ENCODE measurements at places on chromosomes 12 and 14. TPM values are rescaled to one million over a fixed set of nuclear protein-coding genes. Genes with fewer than 3 reads are reported as not detected.

Gene MEG3
- total RNA-seq, result 7.4 TPM

Gene LTBR
- 98.6 TPM for total RNA-seq

Gene KRT82
- not detected for total RNA-seq

Gene PPFIA2
- 0.04 TPM for total RNA-seq

Gene GALC
- total RNA-seq, result 23.2 TPM

Gene PRR4
- 1.2 TPM for total RNA-seq

Gene OTUB2
- total RNA-seq, result not detected

Gene KRT5
- total RNA-seq, result not detected

Gene DNAJC22
- 0.24 TPM for total RNA-seq

Gene DNAH10
- total RNA-seq, result 0.18 TPM

Gene GPD1
- 317 TPM for total RNA-seq

Gene SLC10A1
- not detected for total RNA-seq

Measured in gastrocnemius medialis (tissue), 4 donors.